Urinary bladder (tissue), 4 donors: ENCODE measurements at places on chromosomes 16 and 17. TPM values are rescaled to one million over a fixed set of nuclear protein-coding genes. Genes with fewer than 3 reads are reported as not detected.

GRCh38 chr16:17654571-17654970 lies 183.8 kb upstream of the XYLT1 start:
- no peak for DNase-seq

The TSPOAP1 gene
- polyA plus RNA-seq: 19.1 TPM

DNA sequence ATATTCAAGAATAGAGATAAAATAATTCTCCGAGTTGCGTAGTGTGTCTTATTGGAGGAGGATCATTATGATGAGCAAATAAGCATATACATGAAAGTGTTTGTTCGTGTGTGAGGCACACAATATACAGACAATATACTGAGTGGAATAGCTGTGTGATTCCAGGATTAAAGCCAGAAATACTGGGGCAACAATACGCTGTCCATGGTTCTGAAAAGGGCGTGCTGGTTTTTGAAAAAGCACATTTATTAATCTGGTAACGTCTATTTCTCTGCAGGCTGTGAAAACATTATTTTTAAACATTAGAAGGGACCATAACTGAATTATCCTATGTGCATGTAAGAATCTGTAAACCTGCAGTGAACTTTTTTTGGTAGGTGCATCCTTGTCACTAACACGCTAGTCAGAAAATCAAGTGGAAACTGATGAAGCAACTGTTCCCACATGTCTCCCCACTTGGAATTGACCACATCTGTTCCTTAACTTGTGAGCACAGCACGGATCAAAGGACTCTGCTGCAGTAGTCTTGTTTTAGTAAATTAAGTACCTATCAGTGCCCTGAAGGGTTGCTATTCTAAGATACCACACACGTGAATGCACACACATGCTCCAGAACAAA lies 346.0 kb downstream of the GRIN2A start:
- peak; percentile 6 for DNase-seq

DNA sequence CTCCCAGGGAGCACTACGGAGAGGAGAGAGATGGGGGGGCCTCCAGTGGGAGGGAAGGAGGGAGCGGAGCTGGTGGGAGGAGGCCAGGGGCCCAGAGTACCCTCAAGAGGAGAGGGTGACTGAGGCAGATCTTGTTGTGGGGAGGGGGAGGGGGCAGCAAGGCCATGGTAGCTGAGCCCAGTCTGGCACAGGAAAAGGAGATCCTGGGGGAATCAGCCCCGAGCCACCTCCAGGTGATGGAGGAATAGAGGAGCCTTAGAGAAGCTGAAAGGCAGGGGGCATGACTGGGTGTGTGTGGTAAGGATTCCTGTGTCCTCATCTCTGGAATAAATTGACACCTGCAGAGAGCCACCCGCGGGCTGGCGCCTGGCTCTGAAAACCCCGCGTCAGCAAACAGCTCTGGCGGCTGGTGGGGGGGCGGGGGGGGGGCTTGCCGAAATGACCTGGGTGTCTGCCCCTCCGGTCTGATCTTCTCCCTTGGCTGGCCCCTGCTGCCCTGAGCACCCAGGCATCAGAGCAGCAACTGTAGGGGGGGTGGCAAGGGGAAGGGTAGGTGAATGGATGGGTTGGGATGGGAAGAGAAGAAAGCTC lies 1.3 kb upstream of the NLGN2 start:
- no peak for DNase-seq

DNA sequence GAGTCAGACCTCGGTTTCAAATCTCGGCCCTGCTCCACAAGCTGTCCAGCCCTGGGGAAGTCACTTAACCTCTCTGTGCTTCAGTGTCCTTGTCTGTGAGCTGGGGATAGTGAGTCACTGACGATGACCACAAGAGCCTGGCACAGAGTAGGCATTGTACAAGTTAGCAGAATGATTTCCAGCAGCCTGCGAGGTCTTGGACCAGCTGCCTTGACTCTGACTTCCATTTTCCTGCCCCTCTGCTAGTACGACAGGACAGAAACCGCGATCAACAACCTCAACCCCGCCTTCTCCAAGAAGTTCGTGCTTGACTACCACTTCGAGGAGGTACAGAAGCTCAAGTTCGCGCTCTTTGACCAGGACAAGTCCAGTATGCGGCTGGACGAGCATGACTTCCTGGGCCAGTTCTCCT lies 20.7 kb downstream of the CPNE2 start:
- no peak for DNase-seq

DNA sequence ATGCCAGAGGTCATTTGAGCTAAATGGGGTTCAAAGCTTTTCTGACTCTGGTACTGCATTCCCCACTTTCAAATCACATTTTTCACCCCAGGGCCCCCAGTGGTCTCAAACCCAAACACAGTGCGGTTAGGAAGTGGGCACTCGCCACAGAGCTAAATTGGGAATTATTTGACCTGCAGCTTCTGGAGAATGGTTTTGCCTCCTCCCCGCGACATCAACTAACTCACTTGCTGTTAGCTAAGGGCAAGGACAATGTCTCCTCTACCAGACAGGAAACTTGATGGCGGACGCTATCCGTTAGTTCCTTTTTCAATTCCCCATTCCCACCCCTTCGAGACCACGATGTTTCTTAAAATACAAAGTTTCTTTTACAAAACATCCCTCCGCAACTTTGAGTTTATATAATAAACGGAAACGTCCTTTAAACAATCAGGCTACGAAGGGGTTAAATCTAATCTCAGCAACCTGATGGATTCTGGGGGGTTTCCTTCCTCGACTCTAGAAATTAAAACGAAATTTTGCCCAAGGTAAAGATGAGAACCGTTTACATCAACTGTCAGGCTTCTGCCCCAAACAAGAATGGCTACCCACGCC lies 500 bp upstream of the KAT7 start:
- no peak for DNase-seq

The SLC38A8 gene
- polyA plus RNA-seq: not detected

DNA sequence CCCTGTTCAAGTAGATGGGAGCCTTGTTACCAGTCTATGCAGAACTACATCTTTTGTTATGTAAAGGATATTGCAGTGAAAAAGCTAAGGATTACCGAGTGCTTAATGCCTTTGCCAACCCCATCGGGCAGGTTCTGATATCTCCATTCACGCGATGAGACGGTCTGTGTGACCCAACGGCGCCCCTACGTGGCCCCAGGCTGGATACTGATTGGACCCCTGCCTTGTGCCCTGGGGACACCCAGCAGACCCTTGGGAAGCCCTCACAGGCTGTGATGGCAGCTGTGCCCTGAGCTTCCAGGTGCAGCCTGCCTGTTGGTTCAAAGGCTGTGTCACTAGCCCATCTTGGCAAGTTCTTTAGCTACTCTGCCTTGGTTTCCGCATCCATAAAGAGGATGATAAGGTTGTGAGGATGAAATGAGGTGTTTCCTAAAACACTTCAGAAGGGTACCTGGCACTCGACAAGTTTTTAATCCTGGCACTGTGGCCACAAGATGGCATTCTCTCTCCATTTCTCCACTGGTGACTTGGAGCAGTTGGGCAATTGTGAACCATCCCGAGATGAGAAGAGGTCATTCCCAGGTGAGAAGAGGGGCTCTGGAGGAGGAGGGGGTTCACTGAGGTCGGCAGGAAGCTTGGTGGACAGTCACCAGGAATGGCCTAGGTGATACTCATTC lies 33.6 kb downstream of the HAPSTR1 start:
- DNase-seq: no peak

GRCh38 chr17:12794919-12795532 lies 5.7 kb downstream of the ARHGAP44 start:
- no peak for DNase-seq

DNA sequence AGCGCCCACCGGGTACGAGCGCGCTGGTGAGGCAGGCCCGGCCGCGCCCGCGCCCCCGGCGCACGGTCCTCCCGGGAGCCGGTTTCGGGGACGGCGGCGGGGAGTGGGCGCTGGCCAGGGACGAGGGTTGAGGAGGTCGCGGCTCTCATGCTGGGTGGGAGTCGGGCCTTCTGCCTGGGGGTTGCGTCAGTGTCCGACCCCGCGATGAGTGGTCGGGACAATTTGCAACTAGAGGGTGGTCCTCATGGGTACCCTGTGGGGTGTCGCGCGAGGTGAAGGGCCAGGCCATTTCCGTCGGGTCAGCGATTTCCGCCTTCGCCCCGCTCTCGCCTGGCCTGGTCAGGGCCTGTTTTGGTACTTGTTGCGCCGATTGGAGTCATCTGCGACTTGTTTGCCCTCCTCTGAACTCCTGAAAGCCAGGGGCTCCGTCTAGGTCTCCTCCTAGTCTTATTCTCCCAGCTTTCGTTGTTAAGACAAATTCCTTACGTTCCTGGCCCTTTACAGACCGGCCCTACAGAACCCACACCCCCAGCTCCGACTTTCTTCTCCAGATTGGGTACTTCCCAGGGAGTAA lies 14.9 kb downstream of the NAA60 start:
- DNase-seq: no peak

The SPATA32 gene
- not detected for polyA plus RNA-seq

DNA sequence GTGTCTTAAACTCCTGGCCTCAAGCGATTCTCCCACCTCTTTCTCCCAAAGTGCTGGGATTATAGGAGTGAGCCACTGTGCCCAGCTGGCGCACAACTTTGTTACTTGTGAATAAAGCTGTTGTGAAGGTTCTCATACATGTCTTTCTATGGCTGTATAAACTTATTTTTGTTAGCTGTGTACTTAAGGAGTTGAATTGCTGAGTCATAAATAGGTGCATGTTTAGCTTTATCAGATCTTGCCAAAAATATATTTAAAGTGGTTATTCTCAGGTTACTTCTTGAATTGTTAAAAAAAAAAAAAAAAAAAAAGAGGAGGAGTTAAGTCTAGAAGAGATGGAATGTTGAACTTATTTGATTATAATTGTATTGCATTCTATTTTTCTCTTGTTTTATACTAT lies 47.6 kb upstream of the IRX3 start:
- DNase-seq: no peak

GRCh38 chr16:63315229-63315628 lies 1279.0 kb upstream of the CDH8 start:
- no peak for DNase-seq

The GP2 gene
- 0.95 TPM for polyA plus RNA-seq

The CACNG1 gene
- not detected for polyA plus RNA-seq

GRCh38 chr16:78560997-78561396 lies 461.5 kb downstream of the WWOX start:
- DNase-seq: no peak

GRCh38 chr17:40062329-40063186 lies at the start of gene THRA:
THRA (plus strand) TSS chr17:40062965; CDS start chr17:40074489, 11,524 bp downstream.
- DNase-seq: no peak
